Stimulated activated CD4-positive, alpha-beta T cell treated with anti-CD3 and anti-CD28 coated beads, Interleukin-12 subunit alpha, Interleukin-12 subunit beta, amount 100 ng/mL, for 24 hours (primary cell): ENCODE measurements at places on chromosomes 5 and 9.

DNA sequence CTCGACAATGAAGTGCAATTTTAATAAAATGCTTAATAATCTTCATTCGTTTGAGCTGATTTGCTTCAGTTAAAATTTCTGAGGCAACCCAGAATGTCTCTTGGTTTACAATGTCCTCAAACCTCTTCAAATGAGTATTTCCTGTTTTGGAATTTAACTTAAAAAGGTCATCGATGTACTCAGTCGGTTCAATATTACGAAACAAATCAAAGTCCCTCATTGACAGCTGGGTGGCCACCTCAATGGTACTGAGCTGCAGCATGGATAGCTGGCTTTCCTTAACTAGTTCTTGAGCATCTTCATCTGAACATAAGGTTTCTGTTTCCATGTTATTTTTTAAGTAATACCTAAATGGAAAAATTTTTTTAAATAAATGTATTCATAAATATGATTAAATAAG, 173.3 kb downstream of the RAPGEF6 start:
- DNase-seq, result no peak

GRCh38 chr5:103066326-103066725, 53.6 kb downstream of the GIN1 start:
- no peak for DNase-seq

DNA sequence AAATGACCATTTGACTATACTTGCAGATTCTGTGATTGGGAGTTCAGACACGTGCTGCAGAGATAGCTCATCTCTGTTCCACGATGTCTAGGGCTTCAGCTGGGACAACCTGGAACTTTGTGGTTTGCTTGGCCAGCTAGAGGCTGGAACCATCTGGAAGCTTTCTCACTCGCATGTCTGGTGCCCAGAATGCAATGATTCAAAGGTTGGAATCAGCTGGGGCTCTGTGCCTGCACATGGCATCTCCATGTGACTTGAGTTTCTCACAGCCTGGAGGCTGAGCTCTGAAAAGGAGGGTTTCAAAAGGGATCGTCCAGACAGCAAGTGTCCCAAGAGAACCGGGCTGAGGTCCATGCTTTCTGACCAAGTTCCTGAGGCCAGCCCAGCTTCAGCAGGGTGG, 465.2 kb downstream of the GADD45G start:
- no peak for DNase-seq

DNA sequence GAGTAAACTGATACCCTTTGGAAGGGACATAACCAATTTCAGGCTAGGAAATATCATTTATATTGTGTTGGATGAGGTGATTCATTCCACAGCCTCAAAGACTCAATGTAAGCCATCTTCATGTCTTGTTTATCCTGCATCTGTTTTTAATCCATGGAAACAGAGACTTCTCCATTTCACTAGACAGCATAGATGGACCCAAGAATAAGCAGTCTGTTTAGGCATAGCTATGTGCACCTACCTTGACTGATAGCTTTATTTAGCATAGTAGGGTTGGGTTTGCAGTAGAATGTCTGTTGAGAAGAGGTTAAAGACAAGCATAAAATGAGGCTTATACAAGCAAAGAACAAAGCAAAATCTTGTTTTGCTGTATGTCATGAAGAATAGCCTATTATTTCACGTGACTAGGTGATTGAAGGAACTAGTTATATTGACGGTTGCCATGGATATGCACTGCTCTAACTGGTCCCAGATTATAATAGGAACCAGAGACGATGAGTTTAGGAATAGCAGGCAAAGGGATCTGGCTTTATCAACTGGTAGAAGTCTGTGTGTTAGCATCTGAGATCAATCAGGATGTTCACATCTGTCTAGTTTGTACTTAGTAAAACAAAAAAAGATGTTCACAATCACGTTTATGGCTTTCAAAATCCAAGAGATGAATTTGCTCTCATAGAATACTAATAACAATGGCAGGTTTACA, 154.8 kb upstream of the KLF9 start:
- no peak for DNase-seq
